ENCODE measurements at places on chromosomes 11 and 22. TPM values are rescaled to one million over a fixed set of nuclear protein-coding genes. Genes with fewer than 3 reads are reported as not detected.

EHF gene
- total RNA-seq = not detected

APLNR gene
- not detected for total RNA-seq

AASDHPPT gene
- total RNA-seq = 30.6 TPM

KDM4D gene
- 0.32 TPM for total RNA-seq

KLHL22 gene
- 31.0 TPM for total RNA-seq

GRAP2 gene
- 97.3 TPM for total RNA-seq

CADM1 gene
- 4.2 TPM for total RNA-seq

GRCh38 chr11:120925944-120926343 is 98.0 kb upstream of the TBCEL start:
- no peaks in the 10 kb centered on the region for H3K27me3 ChIP-seq
- no peak overlapping the region for H3K27ac ChIP-seq
- H3K4me3 ChIP-seq = no peak overlapping the region
- H3K4me1 ChIP-seq = peaks cover 11% of the 10 kb centered on the region
- DNase-seq = no peak

DNA sequence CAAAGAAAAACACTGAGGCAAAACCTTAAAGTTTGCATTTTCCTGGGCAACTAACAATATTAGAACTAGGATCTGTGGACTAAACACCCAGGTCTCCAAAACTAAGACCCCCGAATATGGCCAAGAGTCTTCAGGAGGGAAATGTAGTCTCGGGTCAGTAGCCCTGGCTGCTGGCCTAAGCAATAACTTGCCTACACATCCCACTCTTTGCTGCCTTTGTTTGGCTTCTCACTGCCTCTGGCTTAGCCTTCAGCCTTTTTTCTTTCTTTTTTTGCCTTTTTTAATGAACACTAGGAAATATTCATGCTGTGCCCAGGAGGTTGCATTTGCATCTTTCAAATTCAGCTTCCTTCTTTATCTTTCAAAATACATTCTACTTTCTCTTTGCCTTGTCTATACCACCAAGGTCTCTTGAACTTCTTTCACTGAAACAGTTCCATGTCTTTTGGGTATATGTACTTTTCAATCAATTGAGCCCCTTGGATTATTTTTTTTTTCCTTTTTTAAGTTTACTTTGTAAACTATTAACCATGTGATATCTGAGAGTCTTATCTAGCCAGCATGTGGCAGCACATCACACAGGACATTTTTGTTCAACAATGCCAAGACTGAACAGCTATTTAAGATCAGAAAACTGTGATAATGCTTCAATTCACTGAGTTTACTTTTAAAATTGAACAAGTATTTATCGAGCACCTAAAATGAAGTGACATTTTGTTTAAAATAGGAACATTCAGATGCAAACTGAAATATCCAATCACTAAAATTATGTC is 165.0 kb upstream of the TRPC6 start:
- H3K27ac ChIP-seq = no peak overlapping the region
- H3K27me3 ChIP-seq = no peaks in the 10 kb centered on the region
- H3K4me1 ChIP-seq = no peaks in the 10 kb centered on the region
- no peak overlapping the region for H3K4me3 ChIP-seq
- no peak for DNase-seq
- H3K36me3 ChIP-seq = no peaks in the 10 kb centered on the region

GRCh38 chr11:17767914-17768313 is 33.3 kb downstream of the KCNC1 start:
- no peaks in the 10 kb centered on the region for H3K36me3 ChIP-seq
- no peak for DNase-seq
- H3K4me3 ChIP-seq = no peak overlapping the region
- no peaks in the 10 kb centered on the region for H3K4me1 ChIP-seq
- no peaks in the 10 kb centered on the region for H3K27me3 ChIP-seq

DNA sequence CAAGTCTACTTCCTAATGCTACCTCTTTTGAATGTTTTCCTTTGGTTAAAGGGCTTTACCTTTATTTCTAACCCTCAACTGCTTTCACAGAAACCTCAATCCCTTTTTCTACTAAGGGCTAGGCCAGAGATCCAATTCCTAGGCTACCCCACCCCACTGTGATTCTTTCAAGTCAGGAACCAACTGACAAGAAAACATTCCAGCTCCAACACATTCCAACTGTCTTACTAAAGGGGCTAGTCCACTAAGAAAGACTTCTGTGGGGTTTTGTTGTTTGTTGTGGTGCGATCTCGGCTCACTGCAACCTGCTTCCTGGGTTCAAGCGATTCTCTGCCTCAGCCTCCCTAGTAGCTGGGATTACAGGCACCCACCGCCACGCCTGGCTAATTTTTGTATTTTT is 151.3 kb downstream of the APOL5 start:
- H3K27ac ChIP-seq = no peak overlapping the region
- no peak overlapping the region for H3K4me3 ChIP-seq
- DNase-seq = no peak
- no peaks in the 10 kb centered on the region for H3K27me3 ChIP-seq
- no peaks in the 10 kb centered on the region for H3K36me3 ChIP-seq

- H3K4me3 ChIP-seq = no peak overlapping the region
- H3K27ac ChIP-seq = no peak overlapping the region
- peaks cover 22% of the 10 kb centered on the region for H3K36me3 ChIP-seq
- no peaks in the 10 kb centered on the region for H3K27me3 ChIP-seq
- DNase-seq = peak; percentile 30
- H3K4me1 ChIP-seq = peaks cover 6% of the 10 kb centered on the region
Observed at GRCh38 chr22:45208993-45209838, 31.5 kb downstream of the KIAA0930 start.

DNA sequence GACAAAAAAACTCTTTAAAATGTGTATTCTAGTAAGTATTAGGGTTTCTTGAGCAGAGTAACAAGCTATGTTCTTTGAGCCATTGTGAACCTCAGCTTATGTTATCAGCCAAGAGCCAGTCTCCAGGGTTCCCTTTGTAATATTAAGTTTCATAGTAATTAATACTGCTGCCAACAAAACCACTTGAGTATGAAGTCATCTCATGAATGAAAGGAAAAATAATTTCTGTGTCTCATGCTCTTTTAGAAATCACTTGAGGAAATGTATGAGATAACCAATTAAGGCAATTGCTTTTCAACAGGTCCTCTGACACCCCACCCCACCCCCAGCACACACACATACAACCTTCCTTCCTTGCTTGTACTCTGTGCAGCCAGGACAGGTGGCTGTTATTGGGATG is 59.9 kb downstream of the BBOX1 start:
- DNase-seq = no peak
- no peaks in the 10 kb centered on the region for H3K36me3 ChIP-seq
- H3K4me3 ChIP-seq = no peak overlapping the region
- H3K4me1 ChIP-seq = no peaks in the 10 kb centered on the region

DNA sequence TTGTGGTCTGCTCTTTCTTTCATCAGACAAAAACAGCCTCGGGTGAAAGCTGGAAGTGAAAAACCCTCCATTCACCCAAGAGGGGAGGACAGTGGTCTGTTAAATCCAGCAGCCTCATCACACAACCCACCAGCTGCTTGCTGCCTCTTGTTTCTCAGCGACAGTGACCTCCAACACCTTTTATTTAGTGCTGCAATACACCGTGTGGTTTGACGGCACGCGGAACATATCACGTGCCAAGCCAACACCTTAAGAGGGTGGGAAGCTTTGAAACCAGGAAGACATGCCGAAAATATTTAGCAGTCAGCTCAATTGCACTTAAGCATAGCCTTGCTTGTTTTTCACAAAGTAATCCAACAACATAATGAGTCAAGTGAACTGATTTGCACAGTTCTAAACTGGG is 39.8 kb upstream of the POGLUT3 start:
- H3K4me1 ChIP-seq = peaks cover 7% of the 10 kb centered on the region
- H3K4me3 ChIP-seq = no peak overlapping the region
- H3K36me3 ChIP-seq = no peaks in the 10 kb centered on the region
- DNase-seq = peak; percentile 61
- H3K27ac ChIP-seq = peak overlapping the region; percentile 47

- DNase-seq = no peak
- H3K27me3 ChIP-seq = no peaks in the 10 kb centered on the region
- H3K4me3 ChIP-seq = no peak overlapping the region
Observed at GRCh38 chr22:46082633-46083032, 67.7 kb upstream of the PPARA start.

DNA sequence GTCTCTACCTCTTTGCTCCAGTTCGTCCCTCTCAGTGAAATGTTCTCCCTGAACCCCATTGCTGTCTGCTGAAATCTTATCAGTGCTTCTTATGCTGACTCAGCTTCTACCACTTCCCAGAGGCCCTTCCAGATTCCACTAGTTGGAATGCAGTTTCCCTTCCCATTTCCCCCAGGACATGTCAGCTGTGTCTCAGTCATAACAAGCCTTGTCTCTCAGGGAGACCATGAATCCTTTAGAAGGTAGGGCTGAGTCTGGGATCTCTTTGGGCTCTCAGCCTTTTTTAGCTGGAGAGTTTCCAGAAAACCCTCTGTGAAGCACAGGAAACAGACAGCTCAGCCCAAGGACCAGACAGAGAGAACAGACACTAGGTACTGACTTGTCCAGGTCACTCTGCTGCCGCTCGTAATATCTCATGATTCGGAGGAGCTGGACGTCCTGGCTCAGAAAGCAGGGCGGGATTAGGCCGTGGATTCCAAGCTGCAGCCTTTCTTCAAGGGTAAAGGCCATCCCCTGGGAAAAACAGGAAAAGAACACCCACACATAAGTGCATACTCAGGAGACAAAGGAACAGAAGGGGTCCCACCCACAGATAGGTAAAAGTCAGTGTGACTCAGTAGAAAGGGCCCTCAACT is 113.0 kb downstream of the ME3 start:
- DNase-seq = no peak
- no peaks in the 10 kb centered on the region for H3K27me3 ChIP-seq
- no peak overlapping the region for H3K27ac ChIP-seq
- H3K4me3 ChIP-seq = no peak overlapping the region

DNA sequence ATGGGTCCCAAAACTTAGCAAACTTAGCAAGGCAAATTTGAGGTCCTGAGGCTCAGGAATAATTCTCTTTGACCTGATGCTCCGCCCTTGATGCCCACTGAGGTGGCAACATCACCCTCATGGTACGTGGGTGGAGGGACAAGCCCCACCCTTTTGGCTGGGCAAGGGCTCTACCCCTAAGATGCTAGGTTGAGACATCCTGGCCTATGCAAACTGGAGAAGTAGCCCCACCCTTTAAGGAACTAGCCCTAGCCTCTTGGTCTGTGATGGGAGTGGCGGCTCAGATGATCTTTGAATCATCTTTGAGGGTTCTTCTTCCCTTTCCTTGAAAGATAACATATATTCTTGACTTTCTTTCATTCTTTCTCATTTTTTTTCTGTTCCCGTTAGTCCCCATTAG is 32.9 kb downstream of the CABIN1 start:
- H3K4me3 ChIP-seq = no peak overlapping the region
- no peaks in the 10 kb centered on the region for H3K4me1 ChIP-seq
- no peaks in the 10 kb centered on the region for H3K27me3 ChIP-seq
- peaks cover 65% of the 10 kb centered on the region for H3K36me3 ChIP-seq
- H3K27ac ChIP-seq = no peak overlapping the region

DNA sequence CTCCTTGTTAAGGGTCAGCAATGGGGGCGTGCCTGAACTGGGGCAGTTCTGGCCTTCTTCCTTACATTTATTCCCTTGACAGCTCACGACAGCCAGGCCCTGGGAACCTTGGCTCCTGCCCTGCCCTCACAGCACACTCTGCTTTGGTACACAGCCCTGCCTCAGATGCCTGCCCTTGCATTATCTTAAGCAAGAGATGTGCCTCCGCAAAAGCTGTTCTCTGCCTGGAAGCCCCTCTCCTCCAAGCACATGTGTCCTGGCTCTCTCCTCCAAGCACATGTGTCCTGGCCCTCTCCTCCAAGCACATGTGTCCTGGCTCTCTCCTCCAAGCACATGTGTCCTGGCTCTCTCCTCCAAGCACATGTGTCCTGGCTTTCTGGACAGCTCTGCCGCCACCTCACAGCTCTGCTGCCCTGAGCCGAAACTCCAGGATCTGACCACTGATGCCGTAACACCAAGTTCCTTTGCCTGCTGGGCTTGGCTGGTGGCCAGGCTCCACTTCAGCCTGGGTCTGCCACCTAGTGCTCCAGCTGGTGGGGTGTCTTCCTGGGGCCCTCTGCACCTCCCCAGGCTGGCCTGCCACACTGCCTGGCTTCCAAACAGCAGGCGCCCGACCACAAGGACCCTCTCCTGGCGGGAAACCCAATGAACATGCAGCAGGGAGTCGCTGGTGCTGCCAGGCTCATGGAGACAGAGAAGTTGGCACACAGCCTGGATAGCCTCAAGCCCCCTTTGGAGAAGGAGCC is 53.0 kb downstream of the SCUBE1 start:
- no peaks in the 10 kb centered on the region for H3K36me3 ChIP-seq
- H3K27ac ChIP-seq = no peak overlapping the region
- DNase-seq = no peak
- no peaks in the 10 kb centered on the region for H3K27me3 ChIP-seq
- peaks cover 26% of the 10 kb centered on the region for H3K4me1 ChIP-seq
- H3K4me3 ChIP-seq = no peak overlapping the region

DNA sequence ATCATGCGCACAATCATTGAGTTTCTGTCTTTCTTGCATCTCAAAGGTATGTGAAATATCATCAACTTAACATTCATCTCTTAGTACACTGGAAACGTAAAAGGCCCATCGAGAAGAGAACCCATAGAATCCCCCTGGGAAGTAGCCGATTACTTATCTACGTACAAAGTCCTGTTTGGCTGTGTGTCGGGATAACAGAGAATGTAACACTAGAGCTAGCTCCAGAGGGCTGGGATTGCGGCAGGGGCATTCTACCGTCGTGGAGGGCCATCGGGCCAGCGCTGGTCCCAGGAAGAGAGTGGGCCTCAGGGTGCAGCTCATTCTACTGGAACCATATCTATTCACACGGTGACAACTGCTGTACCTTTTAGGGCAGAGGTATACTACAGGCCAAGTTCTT is 4.5 kb downstream of the GAL start:
- H3K27me3 ChIP-seq = peaks cover 14% of the 10 kb centered on the region
- no peak overlapping the region for H3K4me3 ChIP-seq
- H3K36me3 ChIP-seq = no peaks in the 10 kb centered on the region
- DNase-seq = no peak

GRCh38 chr11:84339796-84340195 is 1053.6 kb upstream of the CCDC90B start:
- no peak overlapping the region for H3K27ac ChIP-seq
- H3K36me3 ChIP-seq = no peaks in the 10 kb centered on the region
- DNase-seq = no peak
- no peaks in the 10 kb centered on the region for H3K27me3 ChIP-seq
- no peaks in the 10 kb centered on the region for H3K4me1 ChIP-seq

- no peak overlapping the region for H3K4me3 ChIP-seq
- H3K27ac ChIP-seq = no peak overlapping the region
- H3K36me3 ChIP-seq = no peaks in the 10 kb centered on the region
- H3K27me3 ChIP-seq = no peaks in the 10 kb centered on the region
Observed at GRCh38 chr11:32870676-32871075, 21.9 kb upstream of the QSER1 start.

DNA sequence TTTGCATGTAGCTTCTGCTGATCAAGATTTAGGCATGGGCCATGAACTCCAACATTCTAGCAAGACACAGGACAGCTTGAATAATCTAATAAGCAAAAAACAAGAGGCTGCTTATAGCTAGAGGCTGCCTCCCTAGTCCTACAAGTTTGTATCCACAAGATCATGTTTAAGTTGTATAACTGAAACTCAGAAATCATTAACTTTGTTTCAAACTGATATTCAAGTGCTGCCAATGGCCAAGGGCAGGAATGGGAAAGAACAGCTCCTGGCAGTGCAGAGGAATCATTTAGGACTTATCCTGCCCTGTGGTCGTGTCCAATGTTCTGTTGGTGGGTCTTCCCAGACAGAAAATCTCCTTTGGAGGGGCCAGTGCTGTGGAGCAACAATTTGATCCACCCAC is 209.6 kb upstream of the DDI1 start:
- H3K4me1 ChIP-seq = no peaks in the 10 kb centered on the region
- H3K27me3 ChIP-seq = no peaks in the 10 kb centered on the region
- DNase-seq = no peak
- no peak overlapping the region for H3K27ac ChIP-seq

Data from natural killer cell (primary cell).